Immature natural killer cell (primary cell): ENCODE measurements at places on chromosomes 1 and 21. TPM values are rescaled to one million over a fixed set of nuclear protein-coding genes. Genes with fewer than 3 reads are reported as not detected.

C8A gene
- polyA plus RNA-seq = not detected

RNF223 gene
- polyA plus RNA-seq = not detected

CCDC30 gene
- 2.7 TPM for polyA plus RNA-seq

FAM229A gene
- polyA plus RNA-seq = 0.17 TPM

AMY1B gene
- polyA plus RNA-seq = not detected

CZIB gene
- 84.2 TPM for polyA plus RNA-seq

NPR1 gene
- polyA plus RNA-seq = not detected

SLC6A9 gene
- not detected for polyA plus RNA-seq

F13B gene
- polyA plus RNA-seq = not detected

SPRR2F gene
- polyA plus RNA-seq = not detected

S100A8 gene
- polyA plus RNA-seq = 40.3 TPM

PLA2G2C gene
- polyA plus RNA-seq = not detected

DISP3 gene
- 0.66 TPM for polyA plus RNA-seq

AVPR1B gene
- not detected for polyA plus RNA-seq

CD52 gene
- polyA plus RNA-seq = 3,509 TPM

GRCh38 chr1:29245876-29246275 lies 9.6 kb downstream of the PTPRU start:
- no peak for DNase-seq

- DNase-seq = no peak
Observed at GRCh38 chr1:65980237-65980636, 187.5 kb downstream of the PDE4B start.

GRCh38 chr1:43522776-43523480 lies 7.8 kb upstream of the PTPRF start:
- no peak for DNase-seq

DNA sequence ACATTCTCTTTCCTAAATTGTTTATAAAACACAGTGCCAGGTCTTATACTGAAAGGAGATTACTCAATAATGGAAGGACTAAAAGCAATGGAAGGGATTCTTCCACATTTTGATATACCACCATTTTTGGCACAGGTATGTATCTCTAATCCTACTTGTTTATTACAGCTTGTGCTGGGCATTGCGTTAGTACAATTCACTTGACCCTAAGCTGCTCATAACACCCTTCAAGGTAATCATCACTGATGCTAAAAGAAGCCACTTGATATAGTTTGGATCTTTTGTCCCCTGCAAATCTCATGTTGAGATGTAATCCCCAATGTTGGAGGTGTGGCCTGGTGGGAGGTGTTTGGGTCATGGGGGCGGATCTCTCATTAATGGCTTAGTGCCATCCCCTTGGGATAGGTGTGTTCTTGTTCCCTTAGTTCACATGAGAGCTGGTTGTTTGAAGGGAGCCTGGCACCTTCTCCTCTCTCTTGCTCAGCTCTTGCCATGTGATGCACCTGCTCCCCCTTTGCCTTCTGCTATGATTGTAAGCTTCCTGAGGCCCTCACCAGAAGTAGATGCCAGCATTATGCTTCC lies 71.1 kb downstream of the NIBAN1 start:
- DNase-seq = no peak

GRCh38 chr1:147579532-147579931 lies 38.2 kb downstream of the BCL9 start:
- no peak for DNase-seq

GRCh38 chr1:200442537-200443156 lies 32.8 kb upstream of the ZNF281 start:
- DNase-seq = no peak

DNA sequence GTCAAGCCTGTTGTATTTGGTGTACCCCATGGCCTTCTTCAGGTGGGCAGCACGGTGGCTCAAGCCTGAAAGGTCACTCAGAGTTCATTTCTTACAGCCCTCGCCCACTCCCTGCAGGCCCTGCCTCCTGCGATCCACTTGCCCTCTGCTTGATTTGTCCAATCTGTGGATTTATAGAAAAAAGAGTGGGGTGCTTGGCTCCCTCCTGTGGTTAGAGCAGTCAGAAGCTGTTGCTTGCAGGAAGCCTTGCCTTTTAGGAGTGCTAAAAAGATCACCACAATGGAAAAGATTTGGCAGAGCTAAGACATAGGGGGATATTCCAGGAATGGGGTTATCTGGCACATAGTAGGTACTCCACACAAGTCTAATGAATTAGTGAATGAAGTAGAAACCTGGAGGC lies 108.0 kb upstream of the TRABD2B start:
- DNase-seq = no peak

DNA sequence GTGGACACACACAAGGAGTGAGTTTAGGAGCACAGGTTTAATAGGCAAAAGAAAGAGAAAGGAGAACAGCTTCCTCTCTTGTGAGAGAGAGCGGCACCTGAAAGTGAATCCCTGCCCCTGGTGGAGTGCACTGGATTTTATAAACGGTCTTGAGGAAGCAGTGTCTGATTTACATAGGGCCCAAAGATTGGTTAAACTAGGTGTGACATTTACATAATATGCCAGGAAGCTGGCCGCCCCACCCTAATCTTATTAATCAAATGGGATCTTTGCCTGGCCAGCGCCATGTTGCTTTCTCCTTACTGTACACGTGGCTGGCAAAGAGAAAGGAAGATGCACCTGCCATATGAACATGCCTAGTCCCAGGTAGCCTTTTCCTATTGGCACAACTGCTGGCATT lies 38.7 kb downstream of the CFH start:
- no peak for DNase-seq

DNA sequence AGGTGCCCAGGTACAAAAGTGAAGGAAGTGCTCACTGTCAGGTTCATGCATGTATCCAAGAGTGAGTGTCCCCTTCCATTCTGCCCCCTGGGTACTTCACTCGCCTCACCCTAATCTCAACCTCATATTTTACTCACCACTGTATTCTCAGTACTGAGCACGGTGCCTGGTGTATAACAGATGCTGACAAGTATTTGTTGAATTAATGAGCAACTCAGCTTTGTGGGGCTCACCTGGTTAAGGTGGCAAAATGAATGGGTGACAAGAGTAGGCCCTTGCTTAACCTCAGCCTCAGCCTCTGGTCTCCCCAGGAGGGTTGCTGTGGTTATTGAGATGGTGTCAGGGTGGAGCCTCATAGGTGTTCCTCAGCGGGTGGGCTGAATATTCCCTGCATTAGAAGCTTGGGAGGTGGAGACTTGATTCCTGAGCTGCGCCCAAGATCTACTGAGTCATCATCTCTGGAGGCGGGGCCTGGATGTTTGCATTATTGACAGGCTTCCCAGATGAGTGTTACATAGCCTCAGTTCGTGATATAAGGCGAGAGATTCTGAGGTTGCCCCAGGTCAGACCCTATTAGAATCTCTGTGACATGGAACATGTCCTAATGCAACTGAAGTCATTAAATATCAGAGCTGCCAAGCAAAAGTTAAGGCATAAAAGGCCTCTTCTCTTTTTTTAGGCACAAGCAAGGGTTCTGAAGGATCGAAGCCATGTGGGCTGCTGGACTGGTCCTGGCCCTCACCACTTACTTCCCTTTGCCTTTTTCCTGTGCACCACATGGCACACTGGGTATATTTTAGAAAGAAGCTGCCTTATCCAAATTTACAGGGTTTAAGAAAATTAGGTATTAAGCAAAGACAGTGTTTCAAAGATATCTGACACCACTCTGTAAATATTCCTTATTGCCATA lies 39.2 kb downstream of the SYT6 start:
- no peak for DNase-seq

DNA sequence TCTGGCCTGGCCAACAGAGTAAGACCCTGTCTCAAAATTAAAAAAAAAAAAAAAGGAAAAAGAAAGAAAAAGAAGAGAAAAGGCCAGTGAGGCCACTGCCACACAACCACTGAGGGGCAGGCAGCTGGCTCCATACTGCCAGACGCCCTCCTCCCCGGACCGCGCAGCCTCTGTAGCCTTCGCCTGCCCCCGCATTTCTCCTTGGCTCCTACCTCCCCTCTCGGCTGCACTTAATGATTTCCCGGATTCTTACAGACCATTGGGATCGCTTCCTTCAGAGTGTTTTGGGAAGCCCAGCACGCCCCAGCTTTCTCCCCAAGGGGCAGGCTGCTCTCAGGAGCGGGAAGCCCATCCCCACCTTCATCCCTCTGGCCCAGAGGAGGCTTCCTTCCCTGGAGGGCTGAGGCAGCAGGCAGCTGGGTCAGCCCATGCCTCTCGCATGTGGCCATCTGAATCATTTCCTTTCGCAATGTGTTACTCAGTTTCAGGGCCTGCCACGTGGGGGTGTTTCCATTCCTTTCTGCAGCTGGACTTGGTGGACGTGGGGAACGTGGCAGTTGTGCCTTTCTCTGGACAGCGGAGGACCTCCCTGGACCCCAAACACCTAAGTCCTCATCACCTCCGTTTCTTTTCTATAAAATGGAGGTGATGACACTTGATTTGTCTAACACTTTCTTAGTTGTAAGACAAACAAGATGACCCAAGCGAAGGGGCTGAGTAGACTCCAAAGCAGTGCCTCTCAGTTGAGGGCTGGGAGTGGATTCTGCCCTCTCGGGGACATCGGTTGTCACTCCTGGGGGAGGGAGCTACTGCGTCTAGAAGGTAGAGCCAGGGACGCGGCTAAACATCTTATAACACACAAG lies 2.3 kb downstream of the SLC2A5 start:
- no peak for DNase-seq

- no peak for DNase-seq
Observed at GRCh38 chr1:202259705-202260104, 66.1 kb downstream of the LGR6 start.

DNA sequence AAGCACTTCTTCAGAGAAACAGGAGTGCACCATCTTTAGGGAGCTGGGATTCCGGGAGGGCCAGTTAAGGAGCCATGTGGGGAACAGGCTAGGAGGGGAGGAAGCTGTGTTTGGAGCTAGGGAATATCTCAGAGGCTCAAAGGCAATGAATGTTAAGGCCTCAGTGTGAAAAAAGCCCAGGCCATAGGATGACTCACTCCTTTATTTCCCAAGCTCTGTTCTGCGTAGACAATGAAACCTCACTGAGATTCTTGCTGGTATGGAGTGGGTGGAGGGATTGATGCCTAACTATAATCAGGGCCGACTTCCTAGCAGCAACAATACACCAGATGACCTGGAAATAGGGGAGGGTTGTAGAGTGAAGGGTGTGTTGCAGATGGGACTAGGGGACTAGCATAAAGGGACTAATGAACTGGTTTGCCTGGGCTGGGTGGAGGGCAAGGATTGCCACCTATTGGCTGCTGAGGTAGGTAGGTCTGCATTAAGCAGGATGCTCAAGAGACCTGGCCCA lies 2.1 kb downstream of the GNAT2 start:
- DNase-seq = no peak

GRCh38 chr1:5747426-5748285 lies 244.6 kb downstream of the NPHP4 start:
- DNase-seq = no peak

GRCh38 chr1:56469640-56470371 lies 109.6 kb downstream of the PLPP3 start:
- no peak for DNase-seq

- DNase-seq = no peak
Observed at GRCh38 chr1:208179961-208180409, 64.2 kb downstream of the PLXNA2 start.

- no peak for DNase-seq
Observed at GRCh38 chr21:16095005-16095404, 365.2 kb downstream of the USP25 start.

DNA sequence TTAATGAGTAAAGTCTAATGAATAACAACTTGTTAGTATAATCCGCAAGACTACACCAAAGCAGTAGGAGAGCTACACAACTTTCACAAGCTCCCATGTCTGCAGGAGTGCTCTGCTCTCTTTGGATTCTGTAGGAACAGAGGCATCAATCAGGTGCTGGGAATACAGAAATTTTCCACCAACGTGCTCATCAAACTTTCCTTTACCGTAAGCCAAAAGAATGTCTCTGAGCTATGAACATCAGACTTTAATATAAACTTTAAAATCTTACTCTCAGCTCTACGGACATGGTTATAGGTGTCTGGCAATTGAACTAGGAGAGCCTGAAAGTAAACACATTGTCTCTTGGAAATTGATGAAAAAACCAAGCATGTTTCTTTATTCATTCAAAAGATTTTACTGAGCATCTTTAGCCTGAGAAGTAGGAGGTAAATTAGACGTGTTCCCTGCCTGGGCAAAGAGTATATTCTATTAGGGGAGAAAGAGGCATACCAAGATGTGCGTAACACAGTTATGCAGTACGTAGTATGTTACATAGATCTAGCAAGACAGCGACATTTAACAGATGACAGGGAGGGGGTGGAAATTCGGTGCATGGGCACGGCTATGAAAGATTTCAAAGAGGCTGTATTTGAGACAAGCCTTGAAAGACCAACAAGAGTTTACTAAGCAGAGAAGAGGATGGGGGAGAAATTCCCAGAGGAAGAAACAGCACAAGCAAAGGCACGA lies 85.2 kb downstream of the TM2D1 start:
- DNase-seq = no peak

DNA sequence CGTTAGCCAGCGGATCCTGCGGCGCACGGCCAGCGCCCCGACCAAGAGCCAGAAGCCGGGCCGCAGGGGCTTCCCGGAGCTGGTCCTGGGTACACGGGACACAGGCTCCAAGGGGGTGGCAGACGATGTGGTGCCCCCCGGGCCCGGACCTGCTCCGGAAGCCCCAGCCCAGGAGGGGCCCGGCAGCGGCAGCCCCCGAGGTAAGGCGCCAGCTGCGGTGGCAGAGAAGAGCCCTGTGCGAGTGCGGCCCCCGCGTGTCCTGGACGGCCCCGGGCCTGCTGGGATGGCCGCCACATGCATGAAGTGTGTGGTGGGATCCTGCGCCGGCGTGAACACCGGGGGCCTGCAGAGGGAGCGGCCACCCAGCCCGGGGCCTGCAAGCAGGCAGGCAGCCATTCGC lies 24.2 kb downstream of the PANK4 start:
- no peak for DNase-seq

- no peak for DNase-seq
Observed at GRCh38 chr1:20465187-20465586, 20.8 kb downstream of the CAMK2N1 start.

DNA sequence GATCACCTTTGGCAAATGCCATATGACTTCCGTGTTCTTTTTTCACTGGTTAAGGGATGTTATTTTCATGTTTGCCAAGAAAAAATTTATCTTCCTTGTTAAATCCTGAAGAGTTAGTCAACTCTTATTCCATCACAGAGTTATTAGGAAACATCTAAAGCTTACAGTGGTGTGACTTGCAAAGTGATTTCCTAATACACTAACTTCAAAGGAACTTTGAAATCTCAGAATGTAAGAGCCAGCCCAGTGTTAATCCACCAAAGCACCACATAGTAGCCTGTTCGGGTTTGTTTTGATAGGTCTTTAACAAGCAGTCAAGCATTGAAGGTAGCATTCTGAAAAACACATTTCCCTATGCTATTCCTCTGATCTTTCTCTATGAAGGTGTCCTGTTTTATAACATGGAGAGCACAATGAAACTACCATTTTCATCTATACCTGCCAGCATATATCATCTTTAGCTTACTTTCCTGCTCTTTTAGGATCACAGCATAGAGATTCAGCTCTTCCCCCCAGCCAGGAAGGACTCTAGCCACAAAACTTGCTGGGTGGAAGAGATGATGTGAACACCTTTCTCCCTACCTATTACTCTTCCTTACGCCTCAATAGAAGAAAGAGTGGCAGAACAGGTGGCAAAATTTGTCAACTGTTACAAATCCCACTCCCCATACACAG lies 82.4 kb upstream of the MAGI3 start:
- no peak for DNase-seq
